ENCODE measurements at places on chromosomes 11 and 22.

DNA sequence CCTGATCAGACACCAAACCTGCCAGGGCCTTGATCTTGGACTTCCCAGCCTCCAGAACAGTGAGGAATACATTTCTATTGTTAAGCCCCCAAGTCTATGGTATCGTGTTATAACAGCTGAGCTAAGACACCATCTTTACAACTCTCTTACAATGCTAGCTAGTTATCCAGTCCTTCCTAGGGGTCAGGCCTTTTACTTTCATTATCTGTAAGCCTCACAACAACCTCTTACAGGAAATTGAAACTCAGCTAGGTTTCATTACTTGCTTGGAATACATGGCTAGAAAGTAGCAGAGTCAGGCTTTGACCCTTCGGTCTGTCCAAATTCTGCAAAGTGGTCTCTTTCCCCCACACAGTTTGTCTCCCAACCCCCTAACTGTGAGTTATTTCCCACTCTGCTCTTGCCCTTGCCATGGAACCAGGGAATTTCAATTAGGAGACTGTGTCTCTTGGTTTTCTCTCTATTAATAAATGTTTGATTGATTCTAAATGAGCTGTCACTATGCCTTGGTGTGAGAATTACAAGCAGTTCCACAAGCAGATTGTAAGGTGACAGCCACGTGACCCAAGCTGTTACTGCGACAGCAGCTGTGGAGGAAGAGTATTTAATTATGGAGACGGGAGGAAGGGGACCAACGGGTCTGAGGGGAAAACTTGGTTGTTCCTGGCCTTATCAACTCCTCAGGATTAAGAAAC is 38.4 kb upstream of the CLMP start:
- DNase-seq = no peak

- DNase-seq = no peak
Measured at GRCh38 chr11:125108469-125108868, 3.0 kb downstream of the TMEM218 start.

DNA sequence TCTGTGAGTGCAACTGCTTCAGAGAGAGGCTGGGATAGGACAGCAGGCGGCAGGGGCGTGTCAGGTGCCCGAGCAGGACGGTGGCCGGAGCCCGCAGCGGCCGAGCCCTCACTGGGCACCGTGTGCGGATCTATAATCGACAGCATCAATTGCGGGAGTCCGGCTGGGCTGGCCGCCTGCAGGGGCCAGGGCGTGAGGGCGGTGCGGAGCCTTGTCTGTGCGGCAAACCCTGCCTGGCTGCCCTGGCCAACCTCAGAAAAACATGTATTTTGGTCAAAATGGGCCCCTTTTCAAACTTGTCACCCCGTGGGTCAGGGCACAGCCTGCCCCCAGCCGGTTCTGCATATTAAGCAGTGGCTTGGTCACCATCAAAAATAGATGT is 91.3 kb upstream of the KCNQ1OT1 start:
- no peak for DNase-seq

GRCh38 chr11:68010090-68011041 is at the start of gene ALDH3B1:
Gene ALDH3B1 (plus strand): TSS chr11:68010327. CDS start chr11:68015298, 4,971 bp downstream.
- DNase-seq = no peak

DNA sequence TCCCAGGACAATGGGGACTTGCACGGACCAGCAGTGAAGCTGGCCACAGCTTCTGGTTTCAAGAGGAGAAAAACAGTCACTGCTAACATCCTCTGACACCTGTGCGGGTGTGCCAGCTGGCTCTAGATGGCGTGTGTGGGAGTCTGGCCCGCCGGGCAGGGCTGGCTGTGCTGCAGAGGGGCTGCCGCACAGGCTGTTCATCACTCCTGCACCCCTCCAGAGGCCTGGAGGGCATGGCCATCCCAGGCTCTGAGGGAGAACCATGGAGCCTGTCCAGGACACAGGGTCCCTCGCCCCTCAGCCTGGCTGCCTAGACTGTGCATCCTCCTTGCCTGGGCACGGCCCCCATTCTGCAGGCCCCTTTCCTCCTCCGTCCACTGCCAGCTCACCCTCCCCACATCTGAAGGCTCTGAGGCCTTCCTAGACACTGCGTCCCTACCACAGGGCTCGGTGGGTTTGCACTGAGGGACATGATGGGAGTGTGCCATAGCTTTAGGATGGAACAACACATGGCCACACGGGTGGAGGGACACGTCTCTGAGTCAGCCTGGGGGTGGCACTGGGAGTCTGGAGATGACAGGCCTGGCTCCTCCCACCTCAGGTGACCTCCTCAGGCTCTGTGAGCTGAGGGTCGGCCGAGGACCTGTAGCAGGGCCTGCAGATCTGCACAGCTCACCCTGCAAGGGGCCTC is 42.1 kb upstream of the GNB1L start:
- no peak for DNase-seq

Data from activated CD4-positive, alpha-beta T cell treated with anti-CD3 and anti-CD28 coated beads for 1 hour (primary cell).